Pancreas (tissue), 10 donors: ENCODE measurements at places on chromosomes 2 and 18.

DNA sequence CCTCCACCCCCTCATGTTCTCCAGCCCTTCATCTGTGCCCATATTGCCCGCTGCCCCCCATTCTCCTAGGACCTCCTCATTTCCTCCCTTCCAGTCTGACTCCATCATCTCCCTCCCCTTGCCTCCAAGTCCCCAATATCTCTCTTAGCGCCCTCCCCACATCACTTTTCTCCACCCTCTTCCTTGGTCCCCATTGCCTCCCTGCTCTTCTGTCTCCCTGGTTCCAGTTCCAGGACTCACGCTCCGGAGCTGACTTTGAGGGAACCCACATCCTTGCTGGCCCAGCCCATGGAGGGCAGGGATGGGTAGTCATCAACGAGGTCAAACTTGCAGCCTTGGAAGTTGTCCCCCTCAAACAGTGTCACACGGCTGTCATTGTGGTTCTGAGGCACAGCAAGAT lies 2.6 kb downstream of the CRYBA2 start:
- H3K4me1 ChIP-seq: peaks cover 5% of the 10 kb centered on the region
- H3K27ac ChIP-seq: no peak overlapping the region
- H3K27me3 ChIP-seq: no peaks in the 10 kb centered on the region
- no peaks in the 10 kb centered on the region for H3K36me3 ChIP-seq

GRCh38 chr2:204279819-204280218 lies 265.5 kb upstream of the PARD3B start:
- no peaks in the 10 kb centered on the region for H3K4me1 ChIP-seq
- H3K4me3 ChIP-seq: no peak overlapping the region
- no peak for DNase-seq
- no peak overlapping the region for H3K27ac ChIP-seq

- DNase-seq: peak; percentile 69
- peak overlapping the region; percentile 64 for H3K27ac ChIP-seq
- peak overlapping the region; percentile 46 for H3K4me3 ChIP-seq
- H3K4me1 ChIP-seq: peaks cover 11% of the 10 kb centered on the region
- H3K27me3 ChIP-seq: no peaks in the 10 kb centered on the region
- H3K36me3 ChIP-seq: no peaks in the 10 kb centered on the region
These were observed 111.4 kb downstream of the NFATC1 start for GRCh38 chr18:79507076-79507545.

- DNase-seq: no peak
- no peaks in the 10 kb centered on the region for H3K36me3 ChIP-seq
- no peak overlapping the region for H3K4me3 ChIP-seq
- H3K4me1 ChIP-seq: no peaks in the 10 kb centered on the region
- H3K27ac ChIP-seq: no peak overlapping the region
- H3K27me3 ChIP-seq: no peaks in the 10 kb centered on the region
These were observed 23.0 kb upstream of the MSGN1 start for GRCh38 chr2:17793296-17793695.
